ENCODE measurements at places on chromosomes 1 and 21.

- DNase-seq = no peak
Observed at GRCh38 chr1:202589190-202589930, 120.9 kb downstream of the SYT2 start.

- no peak for DNase-seq
Observed at GRCh38 chr1:187013582-187014200, 184.9 kb downstream of the PLA2G4A start.

- DNase-seq = no peak
Observed at GRCh38 chr1:77424236-77424635, 142.4 kb downstream of the AK5 start.

- DNase-seq = no peak
Observed at GRCh38 chr1:6592441-6592840, 10.2 kb downstream of the KLHL21 start.

DNA sequence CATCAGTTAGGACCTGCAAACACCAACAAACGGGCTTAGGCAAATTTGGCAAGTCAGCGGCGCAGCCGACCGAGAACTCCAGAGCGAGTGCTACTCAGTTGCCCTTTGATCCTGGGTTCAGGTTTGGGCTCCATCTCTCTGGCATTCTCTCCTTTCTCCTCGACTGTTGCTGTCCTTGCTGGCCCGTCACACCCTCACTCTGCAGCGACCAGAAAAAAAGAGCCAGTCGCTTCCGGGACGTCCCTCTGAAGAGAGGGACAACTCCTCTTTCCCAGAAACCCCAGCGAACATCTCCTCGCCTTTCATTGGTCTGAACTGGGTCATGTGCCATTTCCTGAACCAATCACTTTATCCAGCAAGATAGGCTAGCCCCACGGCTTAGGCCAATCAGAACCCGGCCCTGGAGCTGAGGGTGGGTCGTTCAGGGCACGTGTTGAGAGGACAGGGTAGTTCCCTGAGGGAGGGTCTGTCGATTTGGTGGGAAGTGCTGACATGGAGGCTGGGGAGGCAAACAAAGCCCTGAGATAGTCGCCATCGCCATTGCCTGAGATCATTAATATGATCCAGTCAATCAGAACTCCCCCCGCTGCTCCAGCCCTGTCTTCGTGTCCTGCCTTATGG is 113.7 kb downstream of the PTPRU start:
- no peak for DNase-seq

GRCh38 chr1:30526652-30527345 is 196.6 kb downstream of the MATN1 start:
- DNase-seq = no peak

DNA sequence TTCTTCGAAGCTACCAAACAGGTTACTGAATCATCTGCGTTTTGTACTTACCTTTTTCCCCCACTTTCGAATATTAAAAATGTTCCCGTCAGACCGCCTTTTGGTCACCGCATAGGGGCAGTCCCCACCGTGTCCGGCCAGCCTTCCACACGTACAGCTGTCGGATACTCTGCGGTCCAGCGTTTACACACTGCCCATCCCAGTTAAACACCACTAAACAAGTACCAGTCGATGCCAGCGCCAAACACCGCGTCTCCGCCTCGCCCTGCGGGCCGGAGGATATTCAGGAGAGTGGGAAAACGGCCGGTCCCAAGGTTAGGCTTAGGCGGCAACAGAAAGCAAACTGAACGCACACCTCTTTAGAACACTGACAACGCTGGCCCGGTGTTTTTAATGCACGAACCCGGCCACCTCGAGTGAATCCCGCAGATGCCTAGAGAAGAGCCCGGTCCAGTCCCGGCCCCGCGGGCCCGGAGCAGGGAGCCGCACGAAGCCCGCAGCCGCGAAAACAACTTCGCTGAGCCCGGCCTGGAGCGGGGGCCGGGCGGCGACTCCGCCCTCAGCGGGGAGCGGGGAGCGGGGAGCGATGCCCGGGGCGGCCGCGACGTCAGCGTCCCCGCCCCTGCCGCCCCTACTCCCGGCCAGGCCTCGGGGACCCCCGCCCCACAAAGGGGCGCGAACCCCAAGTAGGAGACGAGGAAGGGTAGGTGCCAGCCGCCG is 730 bp upstream of the PHF13 start:
- DNase-seq = no peak

- no peak for DNase-seq
Observed at GRCh38 chr1:208923456-208923855, 660.1 kb upstream of the CAMK1G start.

DNA sequence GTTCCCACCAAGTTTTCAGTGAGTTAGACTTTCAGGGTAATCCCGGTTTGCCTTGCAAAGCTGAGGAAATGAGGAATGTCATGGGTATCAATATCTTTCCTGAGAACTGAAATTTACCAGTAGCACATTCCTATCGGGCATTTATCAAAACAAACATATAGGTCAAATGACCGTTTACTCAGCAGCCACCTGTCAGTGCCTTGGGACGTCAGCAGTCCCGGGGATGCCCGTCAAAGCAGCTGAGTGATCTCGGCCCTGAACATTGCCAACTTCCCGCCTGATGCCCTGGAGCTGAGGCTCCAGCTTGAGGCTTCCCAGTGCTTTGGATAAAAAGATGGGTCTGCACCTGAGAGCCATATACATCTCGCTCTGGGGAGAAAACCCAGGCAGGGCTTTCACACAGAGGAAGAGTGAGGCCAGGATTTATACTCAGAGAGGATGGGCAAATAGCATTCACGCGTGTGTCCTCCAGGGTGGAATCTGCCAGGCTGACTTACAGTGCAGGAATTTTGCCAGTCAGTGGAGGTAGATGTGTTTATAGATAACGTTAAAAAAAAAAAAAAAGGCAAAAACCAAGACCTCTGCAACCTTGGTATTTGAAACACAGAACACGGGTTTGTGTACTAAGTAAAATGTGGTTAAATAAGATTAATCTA is 435.7 kb upstream of the VAMP3 start:
- DNase-seq = no peak

DNA sequence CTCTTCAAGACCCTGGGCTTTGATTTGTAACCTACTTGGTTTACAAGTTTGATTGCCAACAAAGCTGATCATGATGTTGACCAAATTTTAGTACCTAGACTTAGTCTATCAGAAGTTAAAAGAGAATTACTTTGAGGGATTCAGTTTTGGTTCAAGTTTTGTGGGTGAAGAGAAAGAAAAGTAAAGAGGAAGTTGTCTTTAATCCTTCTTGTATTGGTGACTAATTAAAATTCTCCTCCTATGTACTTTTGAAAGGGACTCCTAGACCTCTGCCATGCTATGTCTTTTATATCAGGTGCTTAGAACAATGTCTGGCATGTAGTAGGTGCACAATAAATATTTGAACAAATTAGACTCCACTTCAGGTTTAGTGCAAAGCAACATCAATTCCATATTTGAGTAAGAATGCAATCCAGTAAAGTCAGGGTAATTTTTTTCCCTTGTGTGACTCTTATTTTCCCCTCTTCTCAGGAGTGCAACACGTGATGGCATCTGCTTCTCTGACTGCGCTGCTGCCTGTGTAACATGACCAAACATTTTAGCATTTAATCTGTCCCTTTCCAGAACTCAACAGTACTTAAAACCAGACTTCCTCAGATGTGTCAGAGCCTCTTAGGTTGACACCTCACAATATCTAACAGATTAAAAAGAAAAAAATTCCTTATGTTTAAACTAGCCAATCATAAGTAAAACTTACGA is 41.1 kb upstream of the KCNQ4 start:
- no peak for DNase-seq

Measured in stimulated activated CD8-positive, alpha-beta memory T cell treated with anti-CD3 and anti-CD28 coated beads, Interleukin-4, amount 100 ng/mL, for 4 hours (primary cell).